ENCODE measurements at places on chromosomes 2 and 18. TPM values are rescaled to one million over a fixed set of nuclear protein-coding genes. Genes with fewer than 3 reads are reported as not detected.

Gene KCNIP3
- total RNA-seq, result under 0.01 TPM

Gene LIMS4
- total RNA-seq, result 42.7 TPM

Gene HOXD1
- 8.1 TPM for total RNA-seq

Gene MYL1
- not detected for total RNA-seq

Gene NETO1
- not detected for total RNA-seq

Gene ICA1L
- total RNA-seq, result 1.9 TPM

Gene CHRND
- total RNA-seq, result not detected

Gene SLC25A12
- total RNA-seq, result 14.4 TPM

Gene PCARE
- total RNA-seq, result not detected

Gene POLR1A
- 6.6 TPM for total RNA-seq

Gene GLB1L
- total RNA-seq, result 4.2 TPM

Gene SCYGR2
- not detected for total RNA-seq

Gene SERPINB4
- total RNA-seq, result not detected

Gene UGT1A4
- not detected for total RNA-seq

Gene PDE1A
- 0.16 TPM for total RNA-seq

Gene C1QL2
- not detected for total RNA-seq

Gene TEKT4
- total RNA-seq, result not detected

Gene FKBP1B
- 9.3 TPM for total RNA-seq

Gene RNF25
- 37.7 TPM for total RNA-seq

Gene CHRNG
- not detected for total RNA-seq

Gene TMEFF2
- total RNA-seq, result under 0.01 TPM

Gene DYTN
- total RNA-seq, result not detected

Gene NR4A2
- total RNA-seq, result under 0.01 TPM

Gene FRZB
- 0.13 TPM for total RNA-seq

Gene RBM43
- total RNA-seq, result 2.6 TPM

Gene SOX11
- total RNA-seq, result under 0.01 TPM

Gene IL36A
- total RNA-seq, result not detected

Gene STPG4
- total RNA-seq, result 0.31 TPM

Gene COLEC11
- total RNA-seq, result 0.57 TPM

Gene RAX
- total RNA-seq, result not detected

Gene TMEM198
- total RNA-seq, result not detected

Gene HOXD13
- not detected for total RNA-seq

Gene RSAD2
- 5.3 TPM for total RNA-seq

Gene TTC31
- 6.0 TPM for total RNA-seq

Gene COBLL1
- 3.6 TPM for total RNA-seq

Gene DCC
- total RNA-seq, result not detected

Gene KLHL30
- total RNA-seq, result not detected

Gene CNRIP1
- 42.7 TPM for total RNA-seq

Gene INO80D
- total RNA-seq, result 5.2 TPM

Gene TEX51
- not detected for total RNA-seq

Gene REG3A
- total RNA-seq, result not detected

Gene KYNU
- 1.1 TPM for total RNA-seq

Gene SIX3
- not detected for total RNA-seq

Gene DSC3
- 0.16 TPM for total RNA-seq

Gene LIMS2
- total RNA-seq, result 11.2 TPM

Gene ITPRIPL1
- 4.7 TPM for total RNA-seq

Gene C2orf78
- not detected for total RNA-seq

Gene CCDC121
- 1.8 TPM for total RNA-seq

Gene PPP4R1
- 92.3 TPM for total RNA-seq
